Activated CD4-positive, alpha-beta T cell treated with anti-CD3 and anti-CD28 coated beads, Interleukin-2, amount 50 U/mL, for 16 hours (primary cell): ENCODE measurements at places on chromosomes 2 and 18.

GRCh38 chr2:71545572-71546274 lies 92.4 kb downstream of the DYSF start:
- DNase-seq: peak; percentile 49

DNA sequence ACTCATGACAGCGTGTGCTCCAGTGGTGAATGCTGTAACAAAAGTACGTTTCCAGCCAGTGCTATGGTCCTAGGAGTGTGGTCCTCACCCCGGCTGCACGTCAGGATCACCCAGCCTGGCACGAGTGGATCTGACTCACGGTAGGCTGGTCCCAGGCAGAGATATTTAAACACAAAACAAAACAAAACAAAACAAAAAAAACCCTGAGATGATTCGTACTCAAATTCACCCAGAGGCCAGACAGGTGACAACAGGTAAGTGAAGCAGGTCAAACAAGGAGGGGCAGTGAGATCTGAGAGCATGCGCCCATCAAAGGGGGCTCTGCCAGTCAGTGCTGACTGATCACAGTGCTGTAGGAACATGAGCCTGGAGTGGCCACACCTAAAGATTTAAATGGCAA lies 43.2 kb downstream of the C2orf76 start:
- DNase-seq: no peak

DNA sequence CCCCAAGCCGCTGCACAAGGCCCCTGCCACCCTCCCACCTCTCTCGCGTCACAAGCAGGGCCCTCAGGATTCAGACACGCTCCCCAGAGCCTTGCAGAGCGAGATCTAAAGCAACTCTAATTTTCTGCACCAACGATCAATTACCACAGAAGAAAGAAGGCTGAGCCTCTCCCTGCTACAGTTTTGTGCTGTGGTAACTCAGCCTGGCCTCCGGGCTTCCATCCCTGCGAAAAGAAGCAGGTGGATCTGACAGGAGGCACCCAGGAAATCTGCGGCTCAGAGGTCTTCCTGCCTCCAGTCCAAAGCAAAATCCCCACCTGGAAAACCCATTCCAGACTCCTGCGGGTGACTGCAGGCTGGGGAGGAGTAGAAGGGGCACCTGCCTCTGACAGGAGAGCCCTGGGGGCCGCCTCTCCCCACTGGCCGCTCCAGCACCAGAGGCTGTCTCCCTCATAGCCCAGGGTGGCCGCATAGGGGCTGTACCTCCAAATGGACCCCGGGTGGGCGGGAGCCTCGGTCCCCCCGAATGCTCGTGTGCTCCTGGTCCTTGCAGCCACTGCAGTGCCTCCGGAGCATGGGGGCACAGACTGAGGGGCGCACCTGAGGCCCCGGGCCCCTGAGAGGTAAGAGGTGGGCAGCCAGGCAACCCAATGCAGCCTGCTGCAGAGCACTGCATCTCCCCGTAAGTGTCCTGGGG lies 31.0 kb downstream of the PXDN start:
- no peak for DNase-seq

GRCh38 chr2:218066926-218067515 lies 2.0 kb upstream of the RUFY4 start:
- DNase-seq: no peak
